T follicular helper cell (primary cell): ENCODE measurements at places on chromosomes 2 and 18.

- DNase-seq, result no peak
Observed at GRCh38 chr2:68877079-68877772, 6.0 kb upstream of the BMP10 start.

DNA sequence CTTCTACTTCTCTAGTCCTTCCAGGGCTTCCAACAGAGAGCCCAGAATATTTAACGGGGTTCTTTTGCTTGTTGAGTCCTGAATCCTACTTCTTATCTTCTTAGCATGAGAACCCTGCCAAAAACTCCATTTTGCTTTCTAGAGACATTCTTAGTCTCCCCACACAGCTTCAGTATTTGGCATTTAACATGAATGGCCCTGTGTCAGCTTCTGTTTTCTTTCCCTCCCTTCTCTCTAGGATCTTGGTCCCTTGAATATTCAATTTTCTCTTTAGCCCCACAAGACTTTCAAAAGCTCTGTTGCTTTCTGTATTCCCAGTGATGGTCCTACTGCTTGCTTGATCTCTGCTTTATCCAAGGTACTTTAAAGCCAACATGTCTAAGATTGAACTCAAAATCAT lies 89.5 kb downstream of the WDR7 start:
- no peak for DNase-seq

GRCh38 chr2:44825702-44826101 lies 115.8 kb upstream of the SIX3 start:
- no peak for DNase-seq

GRCh38 chr2:238271061-238271554 lies 17.3 kb downstream of the PER2 start:
- DNase-seq, result no peak

GRCh38 chr18:10289951-10290637 lies 164.3 kb upstream of the APCDD1 start:
- no peak for DNase-seq

GRCh38 chr2:122132147-122132691 lies 376.8 kb downstream of the TSN start:
- no peak for DNase-seq

DNA sequence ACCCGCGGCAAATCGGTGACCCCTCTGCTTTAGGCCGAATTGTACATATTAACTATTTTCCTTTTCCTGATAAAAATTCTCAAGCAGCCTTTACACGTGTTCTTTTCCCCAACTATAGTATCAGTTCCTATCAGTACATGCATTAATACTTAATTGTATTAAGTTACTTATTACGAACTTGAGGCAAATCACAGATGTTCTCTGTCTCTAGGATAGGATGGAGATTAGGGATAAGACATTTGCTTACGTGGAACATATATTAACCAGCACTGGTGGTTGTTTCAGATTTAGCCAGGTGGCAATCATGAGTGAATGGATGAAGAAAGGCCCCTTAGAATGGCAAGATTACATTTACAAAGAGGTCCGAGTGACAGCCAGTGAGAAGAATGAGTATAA lies 675 bp downstream of the GEMIN6 start:
- DNase-seq, result no peak

- DNase-seq, result no peak
Observed at GRCh38 chr2:155021618-155022017, 323.1 kb downstream of the KCNJ3 start.

- DNase-seq, result no peak
Observed at GRCh38 chr2:222319586-222320435, 21.0 kb upstream of the PAX3 start.

GRCh38 chr2:86563650-86564061 lies 413 bp upstream of the CHMP3 start:
- no peak for DNase-seq

- DNase-seq, result no peak
Observed at GRCh38 chr2:129175051-129175450, 804.4 kb upstream of the RAB6C start.

DNA sequence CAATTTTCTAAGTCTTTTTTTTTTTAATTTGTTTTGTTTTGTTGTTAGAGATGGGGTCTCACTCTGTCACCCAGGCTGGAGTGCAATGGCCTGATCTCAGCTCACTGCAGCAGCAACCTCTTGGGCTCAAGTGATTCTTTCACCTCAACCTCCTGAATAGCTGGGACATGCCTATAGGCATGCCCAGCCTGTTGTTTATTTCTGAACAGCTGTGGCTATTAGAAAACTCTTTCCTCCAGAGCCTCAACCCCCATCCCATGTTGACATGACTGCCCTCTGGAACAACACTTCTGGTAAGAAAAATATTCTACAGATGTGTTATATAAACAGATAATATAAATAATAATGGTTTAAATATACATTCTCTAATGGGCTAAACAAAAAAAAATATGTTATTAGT lies 44.4 kb upstream of the TWSG1 start:
- DNase-seq, result no peak

DNA sequence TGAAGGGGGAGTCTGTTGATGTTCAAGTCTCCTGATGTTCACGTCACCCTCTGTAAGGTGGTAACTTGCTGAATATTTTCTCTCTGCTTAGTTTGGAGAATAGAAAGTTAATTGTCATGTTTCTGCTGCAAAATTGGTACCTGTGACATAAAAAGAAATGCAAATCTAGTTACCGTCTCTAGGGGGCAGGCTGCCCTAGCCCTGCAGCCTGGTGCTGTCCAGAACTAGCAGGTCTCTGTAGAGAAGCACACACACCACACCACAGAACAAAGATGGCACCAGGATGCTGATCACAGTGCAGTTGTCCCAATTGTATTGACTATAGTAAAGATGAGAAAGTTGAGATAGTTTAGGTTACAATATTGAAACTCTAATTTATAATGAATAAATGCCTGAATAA lies 47.0 kb downstream of the SLC9A4 start:
- DNase-seq, result no peak

GRCh38 chr2:139156730-139157129 lies 376.5 kb upstream of the NXPH2 start:
- DNase-seq, result no peak

- DNase-seq, result no peak
Observed at GRCh38 chr2:209476367-209477208, 52.7 kb downstream of the MAP2 start.

- no peak for DNase-seq
Observed at GRCh38 chr2:73837847-73838585, 9.3 kb downstream of the STAMBP start.

DNA sequence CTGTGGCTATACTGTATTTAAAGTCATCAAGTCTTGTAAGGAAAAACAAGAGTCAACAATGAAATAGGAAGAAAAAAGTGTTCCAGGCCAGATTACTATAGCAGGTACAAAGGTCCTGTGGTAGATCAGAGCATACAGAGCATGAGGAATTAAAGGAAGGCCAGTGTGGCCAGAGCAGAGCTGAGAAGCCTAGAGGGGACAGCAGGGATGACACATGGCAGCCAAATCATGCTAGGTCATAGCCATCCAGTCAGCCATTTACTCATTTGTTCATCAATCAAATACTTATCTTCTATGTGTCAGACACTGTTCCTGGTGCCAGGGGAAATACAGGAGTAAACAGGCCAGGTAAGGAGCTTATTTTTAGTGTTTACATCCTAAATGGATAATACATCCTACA lies 24.3 kb downstream of the ADD2 start:
- DNase-seq, result no peak

DNA sequence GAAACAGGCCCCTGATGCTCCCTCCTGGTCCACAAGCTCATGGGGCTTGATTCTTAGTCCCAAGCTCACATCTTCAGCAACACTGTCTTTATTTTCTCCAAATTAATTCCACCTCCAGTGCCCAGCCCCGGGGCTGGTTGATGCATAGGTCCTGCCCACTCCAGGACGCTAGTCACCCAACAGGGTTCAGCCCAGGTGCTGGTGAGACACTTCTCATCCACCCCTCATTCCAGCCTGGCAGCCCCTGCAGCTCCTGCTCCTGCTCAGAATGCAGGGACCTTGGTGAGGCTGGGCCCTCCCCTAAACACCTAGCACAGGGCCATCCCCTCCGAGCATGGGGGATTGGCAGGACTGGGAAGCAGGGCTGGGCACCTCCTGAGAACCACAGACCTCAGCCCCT lies 25.7 kb downstream of the STEAP3 start:
- no peak for DNase-seq

DNA sequence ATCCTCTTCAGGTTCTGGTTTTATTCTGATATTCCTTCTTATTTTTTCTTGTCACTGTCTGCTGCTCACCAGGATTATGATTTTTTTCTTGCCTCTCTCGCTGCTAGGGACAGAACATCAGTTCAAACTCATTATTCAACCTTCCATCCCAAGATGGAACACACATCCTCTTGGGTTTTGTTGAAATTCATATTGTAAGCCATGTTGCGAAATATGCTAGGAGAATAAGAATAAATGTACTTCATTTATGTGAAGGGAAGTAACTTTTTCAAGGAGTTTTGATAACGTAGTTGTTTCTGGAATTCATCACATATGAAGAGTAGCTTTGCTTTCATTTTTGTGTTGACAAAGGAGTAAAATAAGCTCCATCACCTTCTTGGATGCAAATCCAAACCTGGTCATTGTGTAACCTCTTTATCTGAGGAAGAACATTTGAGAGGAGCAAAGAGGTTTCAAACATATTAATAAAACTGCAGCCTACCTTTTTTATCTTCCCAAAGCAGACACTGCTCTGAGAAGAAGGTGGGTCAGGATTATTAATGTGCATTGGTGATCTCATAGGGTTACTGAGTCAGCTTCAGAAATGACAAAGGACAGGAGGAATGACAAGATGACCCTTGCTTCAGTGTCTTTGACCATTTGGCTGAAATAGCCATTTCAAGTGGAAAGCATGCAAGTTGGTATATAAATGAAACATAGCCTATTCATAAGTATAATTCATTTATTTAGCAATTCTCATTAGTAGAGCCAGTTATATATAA lies 280.0 kb downstream of the GULP1 start:
- DNase-seq, result no peak

DNA sequence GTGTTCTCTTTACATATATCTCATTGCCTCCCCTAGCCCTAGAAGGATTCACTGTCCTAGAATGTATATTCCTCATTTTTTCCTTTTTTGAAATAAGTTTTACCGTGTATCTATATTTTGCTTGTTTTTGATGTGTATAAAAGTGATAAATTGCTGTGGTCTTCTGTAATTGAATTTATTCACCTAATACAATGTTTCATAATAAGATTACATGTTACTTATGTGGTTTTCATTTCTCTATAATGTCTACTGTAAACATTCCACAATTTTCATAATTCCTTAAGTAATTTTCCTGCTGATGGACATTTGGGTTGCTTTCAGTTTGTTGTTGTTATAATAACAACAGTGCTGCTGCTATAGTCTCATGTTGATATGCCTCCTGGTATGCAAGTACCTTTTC lies 118.2 kb downstream of the PHLPP1 start:
- DNase-seq, result no peak
